ENCODE measurements at places on chromosomes 3 and 15. TPM values are rescaled to one million over a fixed set of nuclear protein-coding genes. Genes with fewer than 3 reads are reported as not detected.

The GOLGA8F gene
- total RNA-seq = not detected

The MYO1E gene
- 122 TPM for total RNA-seq

The LRRC28 gene
- 20.9 TPM for total RNA-seq

The ZNF80 gene
- not detected for total RNA-seq

The TMF1 gene
- 43.3 TPM for total RNA-seq

Data from smooth muscle cell of the pulmonary artery (primary cell).